ENCODE measurements at places on chromosomes 16 and 17.

DNA sequence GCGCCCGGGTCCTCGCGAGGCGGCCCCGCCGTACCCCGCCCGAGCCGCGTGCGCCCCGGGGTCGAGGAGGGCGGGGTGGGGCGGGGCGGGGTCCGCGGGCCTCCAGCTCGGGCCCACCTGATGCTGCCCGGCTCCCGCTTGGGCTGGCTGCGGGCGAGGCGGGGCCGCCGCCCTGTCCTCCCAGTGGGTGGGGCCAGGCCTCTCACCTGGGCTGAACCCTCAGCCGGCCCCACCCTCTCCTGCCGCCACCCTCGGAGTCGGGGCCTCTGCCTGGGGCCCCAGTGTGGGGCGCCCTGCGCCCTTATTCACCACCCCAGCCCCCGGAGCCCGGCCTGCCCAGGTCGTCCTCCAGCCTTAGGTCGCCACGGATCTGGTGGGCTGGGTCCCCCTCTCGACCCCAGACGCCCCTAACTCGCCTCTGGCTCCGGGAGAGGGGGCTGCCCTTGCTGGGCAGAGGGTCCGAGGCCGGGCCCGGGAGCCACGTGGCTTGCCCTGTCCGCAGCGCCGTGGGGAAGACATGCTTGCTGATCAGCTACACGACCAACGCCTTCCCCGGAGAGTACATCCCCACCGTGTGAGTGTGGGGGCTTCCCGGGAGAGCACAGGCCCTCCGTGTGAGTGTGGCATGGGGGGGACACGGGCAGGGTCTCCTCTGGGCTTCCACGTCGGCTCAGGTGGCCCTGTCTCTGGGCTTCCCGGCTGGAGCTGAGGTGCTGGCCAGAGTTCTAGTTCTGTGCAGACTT is 578 bp downstream of the RAC3 start:
- DNase-seq, result no peak

DNA sequence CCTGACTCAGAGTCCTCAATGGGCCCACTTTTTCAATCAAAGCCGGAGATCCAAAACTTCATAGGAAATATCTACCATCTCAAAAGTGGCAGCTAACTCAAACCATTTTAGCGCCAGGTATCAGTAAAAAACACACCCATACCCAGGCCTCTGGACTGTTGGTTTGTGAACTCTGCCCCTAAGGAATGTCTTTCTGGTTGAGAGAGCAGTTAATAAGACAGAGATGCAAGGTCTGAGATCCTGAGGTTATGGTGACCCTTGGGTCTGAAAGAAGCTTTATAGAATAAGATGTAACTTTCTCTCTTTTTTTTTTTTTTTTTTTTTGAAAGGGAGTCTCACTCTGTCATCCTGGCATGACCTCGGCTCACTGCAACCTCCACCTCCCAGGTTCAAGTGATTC is 350.5 kb downstream of the SOX9 start:
- DNase-seq, result no peak

DNA sequence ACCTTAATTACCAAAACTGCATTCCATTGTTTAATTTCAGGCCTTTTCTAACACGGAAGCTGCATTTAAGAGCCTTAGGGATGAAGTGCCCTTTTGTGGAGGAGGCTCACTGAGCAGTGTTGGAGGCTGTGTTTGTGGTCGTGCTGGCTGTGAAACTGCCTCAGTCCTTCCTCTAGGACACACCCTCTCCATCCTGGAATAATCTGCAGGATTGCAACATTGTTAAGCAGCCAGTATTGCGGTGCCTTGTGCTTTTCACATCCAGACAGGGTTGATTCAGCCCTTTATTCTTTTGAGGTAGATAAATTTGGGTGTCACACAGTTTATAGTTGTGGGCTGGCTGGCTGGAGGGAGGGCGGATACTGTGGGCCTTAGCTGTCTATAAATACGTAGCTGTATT is 141.6 kb downstream of the CDRT15L2 start:
- no peak for DNase-seq

DNA sequence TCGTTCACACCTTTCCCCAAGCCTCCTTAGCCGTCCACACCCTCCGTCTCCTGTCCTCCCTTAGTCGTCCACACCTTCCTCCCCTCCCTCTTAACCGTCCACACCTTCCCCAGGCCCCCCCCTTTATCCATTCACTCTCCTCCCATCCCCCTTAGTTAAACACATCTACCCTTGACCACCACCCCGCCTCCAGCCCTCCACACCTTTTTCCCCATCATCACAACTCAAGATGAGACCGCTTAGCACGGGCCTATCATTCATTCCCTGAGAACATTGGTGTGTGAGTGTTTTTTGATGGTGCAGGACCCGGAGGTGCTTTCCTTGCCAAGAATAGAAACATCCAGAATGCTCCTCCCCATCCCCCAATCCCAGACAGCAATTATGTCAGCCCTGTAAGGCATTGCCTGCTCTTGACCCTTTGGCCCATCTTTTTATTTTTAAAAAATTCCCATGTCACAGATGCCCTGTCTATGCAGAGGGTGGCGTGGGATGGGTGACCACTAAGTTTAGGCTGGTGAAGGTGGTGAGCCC is 1.4 kb downstream of the TENT4B start:
- no peak for DNase-seq

- no peak for DNase-seq
Measured at GRCh38 chr17:32496395-32497073, 9.7 kb downstream of the CDK5R1 start.
